CD4-positive, alpha-beta T cell (primary cell): ENCODE measurements at places on chromosomes 7 and 10.

GRCh38 chr7:13803134-13803533 is 186.3 kb downstream of the ETV1 start:
- no peak for DNase-seq

DNA sequence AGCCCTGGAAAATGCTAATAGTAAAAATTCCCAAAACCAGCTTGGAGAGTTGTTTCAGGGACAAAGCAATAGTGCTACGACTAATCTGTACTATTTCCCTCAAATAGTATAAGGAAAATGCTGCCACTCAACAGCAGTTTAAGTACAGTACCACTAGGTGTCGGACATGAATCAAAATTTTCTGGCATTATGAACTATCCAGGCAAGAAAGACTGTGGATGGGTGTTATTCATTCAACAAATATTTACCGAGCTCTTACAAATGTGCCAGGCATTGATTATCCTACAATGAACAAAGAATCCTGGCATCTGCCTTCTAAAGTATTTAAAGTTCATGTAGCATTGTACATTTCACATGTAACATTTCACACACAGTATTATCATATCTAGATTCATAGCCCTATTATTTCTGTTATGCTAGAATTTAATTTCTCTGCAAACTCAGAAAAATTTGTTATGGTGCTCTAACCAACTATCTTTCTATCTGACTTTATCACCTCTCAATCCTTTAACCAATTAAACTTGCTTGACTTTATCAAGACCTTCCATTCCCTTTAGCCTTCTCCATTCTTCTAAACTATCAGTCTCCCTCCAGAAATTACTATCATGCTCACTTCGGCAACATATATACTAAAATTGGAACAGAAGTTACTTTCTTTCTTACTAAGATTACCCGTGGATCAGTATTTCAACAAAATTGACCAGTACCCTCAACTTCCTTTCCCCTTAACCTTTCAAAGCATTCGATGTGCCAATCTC is 80.6 kb downstream of the ARHGAP21 start:
- DNase-seq = no peak

- peak; percentile 64 for DNase-seq
Measured at GRCh38 chr7:43584195-43584586, 1.3 kb downstream of the STK17A start.

DNA sequence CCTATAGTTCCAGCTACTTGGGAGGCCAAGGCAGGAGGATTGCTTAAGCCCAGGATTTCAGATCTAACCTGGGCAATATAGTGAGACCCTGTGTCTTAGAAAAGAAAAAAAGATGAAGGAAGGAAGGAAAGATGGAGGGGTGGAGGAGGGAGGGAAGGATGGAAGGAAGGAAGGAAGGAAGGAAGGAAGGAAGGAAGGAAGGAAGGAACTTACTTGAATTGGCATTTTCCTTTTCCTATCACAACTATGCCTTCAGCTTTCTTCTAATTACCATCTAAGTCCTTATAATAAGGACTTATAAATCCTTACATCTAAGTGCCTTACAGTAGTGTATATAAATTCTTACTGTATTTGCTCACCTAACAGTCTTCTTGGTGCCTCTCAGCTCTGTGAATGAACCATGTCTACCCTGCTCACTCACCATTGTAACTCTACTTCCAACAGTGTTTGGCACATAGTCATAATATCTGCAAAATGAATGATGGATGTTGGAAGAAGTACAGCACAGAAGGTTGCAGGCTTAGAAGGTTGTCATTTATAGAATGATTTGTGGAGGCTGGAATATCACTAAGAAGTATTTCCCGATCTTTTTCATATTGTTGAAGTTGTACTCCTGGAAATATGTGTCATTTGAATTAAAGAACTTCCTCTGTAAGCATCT is 125.5 kb downstream of the KIAA1217 start:
- no peak for DNase-seq

DNA sequence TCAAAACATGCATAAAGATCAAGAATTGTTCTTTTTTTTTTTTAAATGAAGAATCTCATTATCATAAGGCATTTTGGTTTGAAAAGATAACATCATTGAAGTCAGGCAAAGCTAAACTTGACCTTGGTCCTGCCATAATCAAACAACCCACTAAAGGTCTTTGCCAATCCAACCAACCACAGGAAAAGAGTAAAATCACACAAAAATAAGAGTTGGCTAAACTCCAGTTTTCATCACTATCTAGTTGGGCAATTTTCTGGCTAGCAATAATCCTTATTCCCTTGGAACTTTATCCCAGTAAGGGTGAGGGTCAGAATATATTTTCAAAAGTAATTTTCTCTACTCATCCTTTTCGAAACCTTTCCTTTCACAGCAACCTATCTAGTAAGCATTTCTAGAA is 62.4 kb downstream of the HIBADH start:
- DNase-seq = no peak

- DNase-seq = no peak
Measured at GRCh38 chr7:158572000-158572828, 15.4 kb downstream of the PTPRN2 start.
